Uterine smooth muscle cell (primary cell): ENCODE measurements at places on chromosomes 1 and 21. TPM values are rescaled to one million over a fixed set of nuclear protein-coding genes. Genes with fewer than 3 reads are reported as not detected.

The HEATR1 gene
- total RNA-seq = 34.9 and 45.6 TPM in 2 replicates

The CFAP57 gene
- 0.22 and 0.75 TPM in 2 replicates for total RNA-seq

The INSRR gene
- under 0.01 TPM in 1 of 2 replicates, not detected in the other for total RNA-seq

The LAMC1 gene
- 338 and 595 TPM in 2 replicates for total RNA-seq

The CDC42BPA gene
- 66.0 and 74.0 TPM in 2 replicates for total RNA-seq

The UMODL1 gene
- total RNA-seq = 0.12 TPM in 1 of 2 replicates, not detected in the other

The KCNJ15 gene
- total RNA-seq = 0.75 and 1.2 TPM in 2 replicates

The CACNA1S gene
- not detected in 2 replicates for total RNA-seq

The LINGO4 gene
- under 0.01 TPM in 1 of 2 replicates, not detected in the other for total RNA-seq

The C2CD4D gene
- not detected in 2 replicates for total RNA-seq

The ABCA4 gene
- 0.12 and 0.22 TPM in 2 replicates for total RNA-seq

The SHE gene
- total RNA-seq = under 0.01 and 0.12 TPM in 2 replicates

The SPRR1A gene
- total RNA-seq = not detected in 2 replicates

The FABP3 gene
- 52.1 and 186 TPM in 2 replicates for total RNA-seq

The CD1E gene
- total RNA-seq = not detected in 2 replicates

The LAMB3 gene
- 8.7 and 12.3 TPM in 2 replicates for total RNA-seq

The MPL gene
- not detected in 2 replicates for total RNA-seq

The CDC7 gene
- total RNA-seq = 2.9 and 15.5 TPM in 2 replicates

The SGIP1 gene
- 26.7 and 48.0 TPM in 2 replicates for total RNA-seq

The C8B gene
- not detected in 2 replicates for total RNA-seq

The CASZ1 gene
- 0.25 TPM in 1 of 2 replicates, not detected in the other for total RNA-seq

The RNU1-4 gene
- total RNA-seq = under 0.01 and 2,224 TPM in 2 replicates

The OR2M3 gene
- total RNA-seq = not detected in 2 replicates

The S100A6 gene
- total RNA-seq = 1,072 and 1,519 TPM in 2 replicates
